ENCODE measurements at places on chromosomes 11 and 22. TPM values are rescaled to one million over a fixed set of nuclear protein-coding genes. Genes with fewer than 3 reads are reported as not detected.

Gene RFPL3
- not detected for total RNA-seq

Gene TLCD5
- total RNA-seq = 7.2 TPM

Gene TSGA10IP
- not detected for total RNA-seq

Gene CATSPER1
- total RNA-seq = not detected

Gene SPTBN2
- 22.6 TPM for total RNA-seq

Gene COA4
- 39.4 TPM for total RNA-seq

Gene MYO7A
- 8.3 TPM for total RNA-seq

Gene PTPN5
- total RNA-seq = not detected

Gene MS4A12
- total RNA-seq = not detected

Gene F2
- total RNA-seq = not detected

DNA sequence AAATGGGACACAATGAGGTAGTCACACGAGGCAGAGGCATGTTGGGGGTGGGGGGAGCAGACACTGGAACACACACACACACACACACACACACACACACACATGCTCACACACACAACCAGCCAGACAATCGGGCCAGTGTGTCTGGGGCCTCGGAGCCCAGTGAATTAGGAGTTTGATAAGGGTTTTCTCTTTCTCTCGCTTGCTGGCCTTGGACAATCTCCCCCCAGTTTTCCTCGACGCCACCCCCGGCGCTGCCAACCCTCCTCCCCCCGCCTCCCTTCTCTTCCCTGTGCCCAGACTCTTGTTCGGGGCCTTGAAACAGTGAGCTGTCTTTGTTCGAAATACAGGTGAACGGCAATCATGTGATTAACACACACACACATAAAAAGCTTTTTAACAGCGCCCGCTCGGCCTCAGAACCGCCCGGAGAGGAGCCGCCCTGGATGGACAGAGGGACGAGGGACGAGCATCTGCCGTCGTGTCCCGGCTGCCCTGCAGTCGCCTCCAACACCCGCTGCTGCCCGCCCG is 1.5 kb upstream of the SOX10 start:
- no peak for DNase-seq

DNA sequence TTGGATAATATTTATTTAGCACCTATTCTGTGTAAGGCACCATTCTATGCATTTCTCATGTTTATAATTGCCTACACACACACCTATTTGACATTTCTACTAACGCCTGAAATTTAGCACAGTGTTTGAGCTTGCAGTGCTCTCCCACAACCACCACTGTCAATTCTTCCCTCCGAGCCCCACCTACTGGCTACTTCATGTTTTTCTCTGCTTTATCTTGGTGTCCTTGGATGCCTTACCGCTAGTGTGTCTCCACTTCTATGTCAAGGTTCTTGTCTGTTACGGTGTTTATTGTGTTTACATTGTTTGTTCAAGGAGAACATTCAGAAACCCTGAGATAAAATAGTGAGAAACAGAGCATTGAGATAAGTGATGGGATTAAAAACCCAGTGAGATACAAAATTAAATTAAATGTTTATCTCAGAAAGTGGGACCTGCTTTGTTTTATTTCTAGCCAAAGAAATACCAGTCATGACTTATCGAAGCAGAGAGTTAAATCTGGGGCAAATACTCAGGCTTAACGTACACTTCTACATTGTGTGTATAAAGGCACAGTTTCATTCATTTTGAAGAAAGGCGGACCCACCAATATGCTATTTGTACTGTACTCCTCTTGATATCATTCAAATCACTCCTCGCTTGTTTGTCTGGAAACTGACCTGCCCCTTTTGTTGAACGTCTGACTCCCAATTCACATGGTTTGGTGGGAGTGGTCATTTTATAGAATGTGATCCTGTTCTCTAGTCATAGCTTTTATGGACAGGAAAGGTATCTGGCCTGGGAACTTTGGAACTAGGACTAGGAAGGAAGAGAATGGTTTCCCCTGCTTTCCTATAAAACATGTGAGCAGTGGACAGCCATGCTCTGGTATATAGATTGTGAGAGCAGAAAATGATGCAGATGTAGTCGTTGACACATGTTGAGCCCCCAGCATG is 39.2 kb upstream of the SLC36A4 start:
- DNase-seq = peak; percentile 3

- DNase-seq = no peak
Measured at GRCh38 chr11:44192462-44193100, 97.1 kb downstream of the EXT2 start.

- DNase-seq = no peak
Measured at GRCh38 chr11:34268906-34269430, 88.8 kb downstream of the ABTB2 start.

GRCh38 chr11:112348480-112349029 is 87.9 kb upstream of the PLET1 start:
- DNase-seq = no peak

DNA sequence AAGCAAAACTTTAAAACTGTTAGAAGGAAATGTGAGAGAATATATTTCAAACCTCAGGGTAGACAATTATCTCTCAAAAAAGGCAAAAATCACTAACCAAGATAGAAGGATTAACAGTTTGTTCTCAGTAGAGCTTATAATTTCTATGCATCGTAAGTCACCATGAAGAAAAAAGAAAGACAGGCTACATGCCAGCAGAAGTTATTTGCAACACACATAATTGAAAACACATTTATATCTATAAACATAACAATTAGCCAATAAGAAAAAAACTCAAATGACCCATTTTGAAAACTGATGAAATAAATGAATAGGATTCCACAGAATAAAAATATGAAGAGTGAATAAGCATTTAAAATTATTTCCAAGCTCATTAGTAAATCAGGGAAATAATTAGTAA is 24.4 kb upstream of the SNX19 start:
- DNase-seq = no peak

DNA sequence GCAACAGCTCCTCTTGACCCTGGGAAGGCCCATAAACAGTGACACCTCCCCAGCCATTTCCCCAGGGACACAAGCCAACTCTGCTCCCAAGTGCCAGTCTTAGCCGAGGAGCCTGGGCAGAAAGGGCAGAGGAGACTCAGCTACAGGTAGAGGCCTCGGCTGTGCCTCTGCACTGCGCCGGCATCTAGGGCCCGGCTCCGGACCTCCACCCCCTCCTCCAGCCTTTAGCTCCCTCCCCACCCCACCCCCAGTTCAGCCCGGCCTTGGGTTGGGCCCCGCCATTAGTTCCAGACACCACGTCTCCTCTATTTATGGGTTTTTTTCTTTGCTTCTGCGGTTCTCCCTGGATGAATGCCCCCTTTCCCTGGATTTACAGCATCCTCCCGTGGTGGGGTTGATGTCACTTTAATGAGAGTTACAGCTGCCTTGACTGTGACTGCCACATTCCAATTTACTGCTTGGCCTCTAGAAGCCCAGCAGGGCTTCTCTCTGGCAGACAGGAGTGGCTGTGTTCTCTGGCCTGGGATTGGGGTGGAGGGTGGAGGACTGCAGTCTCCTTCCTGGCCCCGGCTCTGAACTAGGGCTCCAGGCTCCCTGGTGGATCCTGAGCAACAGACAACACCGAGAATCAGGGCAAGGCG is 13.5 kb upstream of the OAF start:
- DNase-seq = no peak

DNA sequence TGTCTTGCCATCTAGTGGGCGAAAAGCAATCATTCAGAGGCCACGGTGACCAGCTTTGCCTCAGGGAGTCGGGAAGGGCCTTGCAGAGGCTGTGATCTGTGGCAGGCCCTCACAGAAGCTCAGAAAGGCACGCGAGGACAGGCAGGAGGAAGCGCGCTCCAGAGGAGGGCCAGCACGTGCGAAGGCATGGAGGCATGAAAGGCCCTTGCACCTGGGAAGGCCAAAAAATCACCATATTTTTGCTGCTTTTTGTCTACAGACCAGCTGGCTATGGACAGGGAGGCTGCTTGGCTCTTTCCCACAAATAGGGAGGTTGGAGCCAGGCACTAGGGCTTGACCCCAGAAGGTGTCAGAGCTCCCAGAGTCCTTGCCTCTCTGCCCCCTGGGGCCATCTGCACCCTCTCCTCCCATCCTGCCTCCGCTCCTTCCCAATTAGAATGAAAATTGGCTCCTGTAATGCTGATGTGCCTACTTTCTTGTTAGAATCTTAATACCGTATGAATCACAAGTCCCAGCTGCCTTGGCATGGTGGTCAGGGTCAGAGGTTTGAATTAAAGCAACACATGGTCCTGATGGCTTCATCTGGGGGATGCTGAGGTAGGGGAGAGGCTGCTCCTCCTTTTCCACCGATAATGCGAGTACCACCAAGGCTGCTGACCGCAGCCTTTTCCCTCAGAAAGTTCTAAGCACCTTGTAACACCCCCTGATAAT is 69.1 kb downstream of the FEZ1 start:
- no peak for DNase-seq

- DNase-seq = no peak
Measured at GRCh38 chr22:46378426-46379065, 43.0 kb downstream of the TRMU start.

GRCh38 chr11:34658071-34659015 is 37.5 kb downstream of the EHF start:
- no peak for DNase-seq

DNA sequence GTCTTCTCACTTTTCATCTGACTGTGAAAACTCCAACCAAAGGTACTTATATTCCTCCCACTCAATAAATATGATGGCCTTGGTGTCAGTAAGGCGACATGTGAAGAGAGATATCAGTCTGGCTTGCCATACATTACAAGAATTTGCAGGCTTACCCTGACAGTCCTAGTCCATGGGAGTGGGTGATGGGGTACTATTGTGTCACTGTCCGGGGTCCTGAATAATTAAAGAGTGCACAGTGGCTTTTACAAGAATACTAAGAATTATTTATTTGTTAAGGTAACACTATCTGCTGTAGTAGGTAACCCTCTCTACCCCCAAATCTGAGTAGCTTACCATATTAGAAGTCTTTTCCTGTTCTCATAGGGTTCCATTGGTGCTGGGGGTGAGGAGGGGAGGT is 23.1 kb upstream of the IZUMO1R start:
- DNase-seq = no peak

GRCh38 chr11:44243086-44243485 is 66.9 kb downstream of the ALX4 start:
- no peak for DNase-seq

DNA sequence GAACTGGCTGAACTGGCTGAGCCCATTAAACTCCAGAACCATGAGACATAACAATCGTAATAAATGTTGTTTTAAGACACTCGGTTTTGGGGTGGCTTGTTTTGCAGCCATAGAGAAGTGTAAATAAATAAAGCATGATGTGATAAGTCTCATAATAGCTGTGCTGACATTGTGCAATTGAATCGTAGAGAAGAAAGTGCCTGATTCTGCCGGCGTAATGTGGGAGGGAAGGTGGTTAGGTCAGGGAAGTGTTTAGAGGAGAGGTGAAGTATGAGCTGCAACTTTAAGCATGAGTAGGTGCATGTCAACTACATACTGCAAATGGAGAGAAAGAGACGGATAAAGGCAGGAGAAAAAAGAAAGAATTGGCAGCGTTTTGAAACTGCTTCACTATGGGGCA is 217.1 kb downstream of the BLID start:
- DNase-seq = no peak

DNA sequence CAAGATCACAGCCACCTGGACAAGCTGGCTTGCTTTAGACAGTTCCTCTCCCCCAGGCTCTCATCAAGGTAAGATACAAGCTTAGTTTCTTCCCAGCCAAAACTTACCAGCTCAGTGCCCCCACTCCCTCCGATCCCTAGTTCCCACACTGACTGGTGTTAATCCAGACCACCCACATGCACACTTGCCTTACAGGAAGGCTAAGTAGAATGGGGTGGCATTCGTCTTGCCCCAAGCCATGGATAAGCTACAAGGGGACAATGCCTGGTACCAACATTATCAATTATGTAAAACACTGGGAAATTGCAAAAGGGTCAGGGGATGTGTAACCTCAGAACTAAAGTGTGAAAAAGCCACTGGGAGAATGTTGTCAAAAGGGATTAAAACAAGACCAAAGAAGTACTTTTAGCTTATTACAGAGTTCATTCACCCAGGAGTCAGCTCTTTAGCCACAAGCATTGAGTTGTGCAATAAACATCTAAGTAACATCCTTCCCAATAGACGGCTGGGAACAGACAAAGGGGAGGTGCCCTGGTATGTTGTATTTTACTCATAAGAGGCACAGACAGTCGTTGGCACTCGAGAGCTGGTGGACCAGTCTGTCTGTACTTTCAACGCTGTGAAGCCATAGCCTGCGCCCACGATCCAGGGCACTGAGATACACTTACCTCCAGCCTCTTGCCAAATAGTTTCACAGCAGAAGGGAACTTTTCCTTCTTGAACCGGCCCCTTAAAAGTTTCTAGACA is 1.1 kb downstream of the DHCR7 start:
- DNase-seq = no peak

- no peak for DNase-seq
Measured at GRCh38 chr11:11589437-11589836, 32.4 kb downstream of the GALNT18 start.

DNA sequence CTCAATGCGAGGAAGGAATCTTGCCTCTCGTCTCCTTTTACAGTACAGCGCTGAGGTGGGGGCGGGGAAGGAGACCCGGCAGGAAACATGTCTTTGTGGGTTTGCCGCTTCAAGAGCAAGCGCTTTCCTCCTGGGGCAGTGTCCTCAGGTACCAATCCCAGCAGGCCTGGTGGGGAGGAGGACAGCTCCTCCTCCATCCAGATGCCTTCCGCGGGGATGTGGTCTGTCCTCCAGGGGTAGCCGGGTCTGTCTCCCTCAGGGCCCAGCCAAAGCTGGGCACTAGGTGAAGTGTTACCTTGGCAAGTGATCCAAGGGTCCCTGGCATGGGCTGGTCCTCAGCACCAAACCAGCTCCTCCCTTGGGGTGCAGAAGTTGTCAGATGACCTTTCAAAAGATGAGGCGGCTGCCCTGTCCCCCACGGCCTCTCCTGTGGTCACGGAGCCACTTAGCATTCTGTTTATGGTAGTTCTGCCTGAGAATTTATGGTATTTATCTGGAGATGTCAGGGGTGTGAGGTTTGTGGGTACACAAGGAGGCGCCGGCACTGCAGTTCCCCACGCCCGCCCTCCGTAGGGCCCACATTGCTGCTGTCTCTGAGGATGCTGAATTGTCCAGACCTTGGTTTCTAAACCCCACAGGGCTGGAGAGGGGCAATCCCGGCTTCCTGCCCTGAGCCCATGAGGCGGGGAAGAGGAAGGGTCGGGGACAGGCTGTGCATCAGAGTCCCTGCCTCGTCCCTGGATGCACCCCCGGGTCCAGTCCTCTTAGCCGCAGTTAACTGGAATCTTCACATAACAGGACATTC is 93.5 kb upstream of the ANO1 start:
- DNase-seq = no peak

GRCh38 chr11:67230886-67231285 is 35.4 kb upstream of the GRK2 start:
- DNase-seq = no peak
